ENCODE measurements at places on chromosomes 7 and 10.

GRCh38 chr7:13322126-13322525 is 634.7 kb downstream of the ARL4A start:
- no peak for DNase-seq

- peak; percentile 79 for DNase-seq
Observed at GRCh38 chr10:70461397-70462348, 16.9 kb upstream of the PALD1 start.

DNA sequence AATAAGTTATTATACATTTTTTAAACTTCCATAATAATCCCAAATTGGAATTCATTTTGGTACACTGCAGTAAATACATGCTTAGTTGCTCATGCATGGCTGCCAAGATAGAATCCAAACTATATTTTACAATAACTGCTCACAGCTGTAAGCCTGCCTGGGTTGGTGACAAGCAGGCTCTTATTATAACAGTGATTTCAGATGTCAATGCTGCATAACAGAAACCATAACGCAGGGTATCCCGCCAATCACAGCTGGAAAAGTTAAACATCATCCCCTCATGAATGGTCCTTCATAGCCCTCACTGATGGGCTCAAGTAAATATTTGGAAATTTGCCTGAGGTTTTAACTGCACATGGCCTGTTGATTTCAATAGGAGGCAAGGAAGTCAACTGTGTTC is 149.8 kb downstream of the AMPH start:
- no peak for DNase-seq

GRCh38 chr10:43573250-43574000 is 991 bp downstream of the ZNF239 start:
- peak; percentile 55 for DNase-seq

DNA sequence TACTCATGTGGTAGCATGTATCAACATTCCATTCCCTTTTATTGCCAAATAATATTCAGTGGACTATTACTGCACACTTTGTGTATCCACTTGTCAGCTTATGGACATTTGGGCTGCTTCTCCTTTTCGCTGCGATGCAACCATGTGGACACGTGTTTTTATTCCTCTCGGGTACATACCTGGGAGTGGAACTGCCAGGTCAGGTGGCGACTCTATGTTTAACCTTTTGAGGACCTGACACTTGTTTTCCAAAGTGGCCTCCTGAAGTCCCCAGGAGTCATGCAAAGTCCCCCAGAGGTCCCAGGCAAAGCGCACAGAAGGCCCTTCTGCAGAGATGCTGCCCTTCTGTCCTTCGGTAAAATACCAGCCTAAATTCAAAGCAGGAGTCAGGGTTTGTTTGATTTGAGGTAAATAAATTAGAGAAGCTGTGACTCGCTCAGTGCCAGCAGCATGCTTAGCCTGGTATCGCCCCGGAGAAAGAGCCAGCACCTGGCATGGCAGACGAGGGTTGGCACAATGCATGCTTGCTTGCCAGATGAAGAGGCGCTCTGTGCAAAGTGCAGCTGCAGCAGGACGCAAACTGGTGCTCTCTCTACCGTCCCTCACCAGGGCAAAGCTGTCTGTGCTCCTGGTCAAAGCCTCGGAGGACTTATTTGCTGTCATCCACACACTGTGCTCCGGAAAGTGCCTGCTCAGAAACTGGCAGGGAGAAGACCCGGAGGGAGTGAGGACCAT is 37.8 kb downstream of the HIPK2 start:
- DNase-seq: no peak

Measured in mesendoderm (in vitro differentiated cells).